ENCODE measurements at places on chromosomes 13 and 19. TPM values are rescaled to one million over a fixed set of nuclear protein-coding genes. Genes with fewer than 3 reads are reported as not detected.

The PLEKHG2 gene
- total RNA-seq = 77.9 TPM

The LAIR1 gene
- 59.3 TPM for total RNA-seq

The SELENOV gene
- not detected for total RNA-seq

- DNase-seq = no peak
These were observed 2.0 kb downstream of the SPACA6 start for GRCh38 chr19:51695088-51695487.

DNA sequence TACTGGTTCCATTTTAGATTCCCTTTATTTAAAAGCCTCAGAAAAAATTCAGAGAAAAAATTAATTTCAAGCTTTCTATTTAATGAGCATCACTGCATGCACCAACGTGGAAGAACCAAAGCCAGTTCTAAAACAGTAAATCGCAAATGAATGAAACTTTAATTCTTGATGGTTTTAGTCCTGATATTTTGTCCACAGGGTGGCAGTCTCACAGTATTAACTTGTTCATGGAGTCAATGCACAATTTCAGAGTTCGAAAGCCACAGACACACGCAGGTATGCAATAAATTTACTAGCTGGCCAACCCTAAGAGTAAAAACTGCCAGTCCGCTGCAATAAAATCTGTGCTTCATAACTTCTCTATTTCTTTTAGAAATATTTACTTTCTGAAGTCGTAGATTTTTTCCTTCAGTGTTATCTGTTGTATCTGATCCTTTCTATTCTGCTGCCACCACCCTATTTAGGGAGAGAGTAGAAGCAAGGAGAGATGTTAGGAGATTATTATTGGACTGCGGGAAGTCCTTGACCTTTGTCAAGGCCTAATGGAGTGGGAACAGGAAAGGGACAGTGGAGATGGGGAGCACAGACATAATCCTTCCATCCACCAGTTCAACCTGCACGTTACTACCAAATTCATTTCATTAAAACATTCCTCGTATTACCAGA is 7.0 kb upstream of the WBP4 start:
- peak; percentile 74 for DNase-seq
